Dorsolateral prefrontal cortex (tissue), 122 donors: ENCODE measurements at places on chromosomes 5 and 9. TPM values are rescaled to one million over a fixed set of nuclear protein-coding genes. Genes with fewer than 3 reads are reported as not detected.

DNA sequence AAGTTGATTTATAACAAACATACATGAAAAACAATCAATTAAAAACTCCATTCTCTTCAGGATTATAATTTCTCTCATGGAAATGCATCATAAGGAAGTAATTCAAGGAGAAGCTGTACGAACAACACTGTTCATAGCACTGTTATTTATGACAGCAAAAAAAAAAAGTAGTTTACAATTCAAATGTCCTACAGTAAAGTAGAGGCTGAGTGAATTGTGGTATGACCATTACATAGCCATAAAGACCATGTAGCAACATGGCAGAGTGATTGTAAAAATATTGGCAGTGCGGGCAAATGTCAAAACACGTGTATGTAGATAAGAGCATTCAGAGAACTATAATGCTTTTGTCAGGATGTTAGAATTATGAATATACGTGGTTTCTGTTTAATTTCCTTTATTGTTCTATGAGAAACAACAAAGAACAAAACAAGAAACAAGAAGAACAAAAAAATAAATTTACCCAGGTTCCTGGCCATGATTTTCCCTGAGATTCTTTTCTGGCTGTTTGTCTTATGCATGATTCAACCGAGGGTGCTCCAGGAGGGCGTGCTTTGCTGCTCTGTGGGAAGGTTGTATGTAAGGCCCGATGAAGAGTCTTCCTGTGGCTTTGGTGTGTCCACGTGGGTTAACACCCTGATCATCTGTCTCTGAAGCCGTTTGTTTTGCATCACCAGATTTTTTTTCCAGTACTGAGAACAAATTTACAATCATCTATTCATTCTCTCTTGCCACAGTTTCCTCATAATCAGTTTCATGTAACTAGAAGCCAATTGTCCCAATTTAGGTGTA lies 28.8 kb downstream of the GCNT4 start:
- no peak for DNase-seq

DNA sequence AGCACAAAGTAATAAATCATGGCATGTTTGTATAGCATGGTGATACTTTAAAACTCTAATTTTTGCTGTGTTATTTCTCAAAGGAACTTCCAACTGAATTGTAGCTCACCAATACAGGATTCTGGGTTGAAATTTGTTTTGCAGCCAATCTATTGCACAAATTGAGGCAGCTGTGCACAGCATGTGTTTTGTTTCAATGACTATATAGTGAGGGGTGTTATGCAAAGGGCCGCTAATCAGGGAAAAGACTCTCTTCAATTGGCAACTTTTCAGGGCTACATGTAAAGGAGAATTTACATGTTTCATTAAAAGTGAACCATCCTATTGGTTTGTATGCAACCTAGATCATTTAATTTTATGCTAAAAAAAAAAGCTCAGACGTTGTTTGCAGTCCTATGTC lies 44.6 kb downstream of the PLPPR1 start:
- no peak for DNase-seq

DNA sequence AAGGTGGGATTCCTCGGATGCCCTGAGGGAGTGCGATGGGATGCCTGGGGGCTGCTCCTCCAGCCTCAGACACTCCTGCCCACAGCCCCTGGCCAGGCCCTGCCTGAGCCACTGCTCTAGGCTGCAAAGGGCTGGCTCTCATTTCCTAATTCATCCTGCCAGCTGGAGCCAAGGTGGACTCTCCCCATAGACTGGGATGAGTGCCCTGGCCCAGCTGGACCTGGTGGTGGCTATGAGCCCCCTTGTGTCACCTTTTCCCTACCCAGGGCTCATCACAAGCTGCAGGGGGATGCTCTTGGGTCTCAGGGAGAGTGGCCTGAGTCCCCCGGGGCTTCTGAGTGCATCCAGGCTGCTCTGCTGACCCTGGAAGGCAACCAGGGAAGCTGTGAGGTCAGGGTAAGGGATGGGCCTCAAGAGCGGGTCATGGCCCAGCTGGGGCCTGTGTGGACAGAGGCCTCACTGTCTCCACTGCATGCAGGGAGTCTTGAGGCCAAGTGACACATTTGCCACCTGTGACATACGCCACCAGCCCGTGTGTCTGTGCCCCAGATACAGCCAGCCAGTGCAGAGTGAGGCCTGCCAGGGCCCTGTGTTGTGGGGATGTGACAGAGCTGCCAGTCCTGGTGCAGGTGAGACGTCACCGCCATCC lies 102.7 kb upstream of the IER5L start:
- peak; percentile 61 for DNase-seq

The TSSK1B gene
- not detected for total RNA-seq

DNA sequence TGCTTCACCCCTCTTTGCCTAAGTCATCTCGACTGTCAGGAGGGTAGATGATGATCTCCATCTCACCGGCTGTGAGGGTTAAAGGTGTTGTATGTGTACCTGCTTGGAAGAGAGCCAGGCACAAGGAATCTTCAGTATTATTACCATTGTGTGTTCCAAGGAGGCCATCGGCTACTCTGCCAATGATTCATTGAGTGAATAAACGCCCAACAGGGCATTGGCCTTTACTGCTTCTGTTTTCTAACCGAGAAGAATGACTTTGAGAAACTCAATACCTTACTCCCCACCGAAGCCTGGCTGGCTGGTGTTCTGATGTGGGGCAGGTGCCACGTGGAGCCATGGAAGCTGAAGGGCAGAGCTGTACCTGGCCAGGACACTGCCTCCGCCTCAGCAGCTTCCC lies 228.8 kb downstream of the SNX18 start:
- no peak for DNase-seq

- DNase-seq = peak; percentile 65
Observed at GRCh38 chr9:130866474-130866965, 30.1 kb downstream of the QRFP start.

- DNase-seq = peak; percentile 95
Observed at GRCh38 chr5:173866243-173866857, 21.8 kb upstream of the CPEB4 start.

The SPIN1 gene
- 106 TPM for total RNA-seq

The CCDC112 gene
- 8.5 TPM for total RNA-seq

The FOXD4L4 gene
- 1.7 TPM for total RNA-seq

- no peak for DNase-seq
Observed at GRCh38 chr5:11791792-11792191, 112.5 kb downstream of the CTNND2 start.

DNA sequence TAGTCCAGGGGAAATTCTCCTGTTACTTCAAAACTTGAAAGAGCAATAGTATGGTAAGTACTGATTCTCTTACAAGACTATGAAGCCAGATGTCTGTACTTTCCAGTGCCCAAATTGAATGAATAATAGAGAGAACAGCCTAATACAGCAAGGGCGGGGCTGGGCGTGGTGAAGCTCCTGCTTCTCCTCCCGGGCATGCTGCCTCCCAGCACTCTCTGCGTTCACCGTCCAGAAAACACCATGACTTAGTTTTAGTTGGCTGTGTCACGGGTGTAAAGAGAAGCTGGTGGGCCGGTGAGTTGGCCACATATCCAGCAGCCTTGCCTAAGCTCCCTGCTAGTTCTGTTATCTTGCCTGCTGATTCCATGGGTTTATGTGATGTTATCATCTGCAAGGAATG lies 40.7 kb upstream of the ADAMTS2 start:
- no peak for DNase-seq

The TMEM232 gene
- 25.6 TPM for total RNA-seq

DNA sequence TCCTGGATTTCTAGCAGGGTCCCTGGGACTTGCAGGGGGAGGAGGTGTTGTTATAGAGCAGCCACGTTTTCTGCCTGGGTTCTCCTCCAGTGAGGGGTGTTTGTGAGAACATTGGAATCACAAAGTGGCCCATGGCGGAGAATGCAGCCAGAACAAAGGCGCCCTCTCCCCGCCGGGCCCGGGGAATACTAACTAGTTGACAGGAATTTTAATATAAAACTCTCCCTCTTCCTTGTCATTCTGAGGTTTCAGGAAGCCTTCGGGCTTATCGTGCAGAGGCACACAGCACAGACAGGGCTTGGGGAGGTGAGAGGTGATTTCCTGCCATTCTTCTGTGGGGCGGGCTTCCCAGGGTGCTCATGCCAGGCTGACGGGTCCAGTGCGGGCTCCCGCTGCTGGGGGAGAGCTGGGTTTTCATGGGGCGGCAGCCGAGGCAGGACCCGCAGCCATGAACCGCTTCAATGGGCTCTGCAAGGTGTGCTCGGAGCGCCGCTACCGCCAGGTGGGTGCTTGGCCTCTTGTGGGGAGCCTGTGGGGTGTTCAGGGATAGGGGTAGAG lies 37.7 kb downstream of the RGS3 start:
- DNase-seq = no peak

- no peak for DNase-seq
Observed at GRCh38 chr5:61438298-61438970, 106.4 kb downstream of the ZSWIM6 start.

- DNase-seq = peak; percentile 24
Observed at GRCh38 chr9:114304416-114305188, 18.3 kb upstream of the ORM1 start.

GRCh38 chr5:42991404-42992087 lies 48.6 kb downstream of the ANXA2R start:
- DNase-seq = no peak

DNA sequence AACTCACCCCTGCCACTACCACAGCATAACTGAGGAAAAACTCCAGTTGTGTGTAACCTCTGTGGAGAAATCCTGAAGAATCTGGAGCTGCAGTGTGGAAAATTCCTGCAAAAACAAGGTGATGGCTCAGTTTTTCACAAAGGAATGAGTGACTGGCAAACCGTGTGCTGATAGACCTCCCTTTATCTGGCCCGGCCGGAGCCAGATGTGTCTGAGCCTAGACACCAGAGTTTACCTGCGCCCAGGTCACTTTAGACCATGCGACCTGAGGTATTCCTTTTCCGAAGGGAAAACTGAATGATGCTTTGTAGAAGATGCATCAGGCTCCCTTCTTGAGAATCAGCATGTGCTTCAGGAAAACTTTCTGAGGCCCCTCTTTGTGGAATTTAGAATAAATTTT lies 16.2 kb downstream of the SLC25A48 start:
- DNase-seq = no peak

DNA sequence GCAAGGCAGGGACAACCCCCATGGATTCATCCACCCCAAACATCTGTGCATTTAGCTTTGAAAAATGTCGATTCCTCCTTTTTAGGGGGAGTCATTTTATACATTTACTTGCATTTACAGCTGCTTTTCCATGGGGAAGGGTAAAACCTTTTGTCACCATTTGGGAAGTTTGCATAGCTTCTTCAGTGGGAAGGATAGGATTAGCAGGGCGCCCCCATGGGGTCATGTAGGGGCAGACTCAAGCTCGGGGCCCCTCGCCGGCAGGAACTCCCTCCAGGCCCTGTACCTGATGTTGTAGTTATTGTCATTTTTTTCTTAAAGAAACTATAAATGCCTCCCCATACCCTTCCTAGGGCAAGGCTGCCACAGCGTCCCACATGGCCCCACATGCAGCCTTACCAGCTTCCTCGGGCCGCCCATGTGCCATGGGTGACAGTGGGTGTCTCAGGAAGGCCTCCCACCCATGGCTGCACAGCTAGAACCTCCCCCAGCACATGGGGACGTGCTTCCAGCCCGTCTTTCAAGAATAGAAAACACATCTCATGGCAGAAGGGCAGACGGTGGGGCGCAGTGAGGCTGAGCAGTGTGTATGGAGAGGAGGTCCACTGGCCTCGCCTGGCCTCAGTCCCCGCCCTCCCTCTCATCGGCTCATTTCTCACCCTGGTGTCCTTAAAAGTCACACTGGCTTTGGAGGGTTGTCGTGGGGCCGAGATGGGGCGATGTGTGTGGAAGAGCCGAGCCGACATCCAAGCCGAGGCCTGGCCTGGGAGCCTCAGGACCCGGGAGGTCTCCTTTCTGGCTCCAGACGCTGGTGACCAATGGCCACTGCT lies 76.1 kb upstream of the OTULINL start:
- no peak for DNase-seq

The C5orf52 gene
- total RNA-seq = not detected

The FOXD4L6 gene
- 1.9 TPM for total RNA-seq

The OGN gene
- total RNA-seq = 2.7 TPM

The ZNF367 gene
- 1.8 TPM for total RNA-seq

- no peak for DNase-seq
Observed at GRCh38 chr5:121949885-121950284, 11.9 kb upstream of the SRFBP1 start.

DNA sequence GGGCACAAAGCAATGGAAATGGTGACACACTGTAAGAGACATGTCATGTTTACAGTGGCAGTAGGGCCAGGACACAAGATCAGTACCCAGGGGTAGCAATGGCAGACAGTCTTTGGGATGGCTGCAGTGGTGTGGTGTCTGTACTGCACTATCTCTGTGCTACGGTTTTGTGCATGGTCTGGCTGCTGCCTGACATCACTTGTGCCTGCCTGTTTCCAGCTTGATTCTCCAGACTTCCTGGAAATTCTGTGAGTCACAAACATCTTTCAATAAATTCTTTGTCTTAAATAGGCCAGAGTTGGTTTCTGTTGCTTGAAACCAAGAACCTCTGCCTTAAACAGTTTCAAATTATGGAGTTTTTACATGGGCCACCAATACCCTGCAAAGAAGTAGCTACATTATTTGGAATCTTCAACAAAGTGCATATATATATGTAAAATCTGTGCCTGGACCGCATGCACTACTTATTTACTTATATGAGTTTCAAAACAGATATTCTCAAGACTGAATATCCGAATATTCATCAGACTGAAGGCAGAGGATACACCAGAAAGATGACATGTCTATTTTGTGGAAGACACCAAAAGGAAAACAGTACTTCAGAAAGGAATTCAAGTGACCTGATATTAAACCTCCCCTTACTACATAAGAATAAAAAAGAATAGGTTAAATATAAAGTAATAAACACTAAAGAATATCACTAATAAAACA lies 188.1 kb downstream of the RFX3 start:
- no peak for DNase-seq
